ENCODE measurements at places on chromosomes 3 and 15.
A peak's percentile ranks its signal among the peaks of the same experiment; 100 is the strongest.

- DNase-seq: no peak
Measured at GRCh38 chr3:16412192-16412800, 101.2 kb downstream of the RFTN1 start.

DNA sequence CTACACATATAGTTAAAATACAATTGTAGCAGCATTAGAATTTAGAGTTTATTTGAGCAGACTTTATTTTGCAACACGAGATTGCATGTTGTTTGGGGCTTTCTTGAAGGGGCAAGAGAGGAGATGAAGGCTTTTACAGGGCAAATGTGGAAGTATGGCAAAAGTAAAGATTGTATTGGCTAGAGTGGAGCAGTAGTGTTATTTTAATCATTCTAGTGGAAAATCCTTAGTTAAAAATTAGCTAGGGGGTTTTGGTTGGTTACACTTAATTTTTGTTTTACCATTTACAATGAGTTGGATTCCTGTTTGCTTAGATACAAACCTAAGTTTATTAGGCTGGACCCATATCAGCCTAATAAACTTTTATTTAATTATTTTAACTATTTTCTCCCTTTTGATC, 4.6 kb downstream of the OR5H15 start:
- DNase-seq: no peak

DNA sequence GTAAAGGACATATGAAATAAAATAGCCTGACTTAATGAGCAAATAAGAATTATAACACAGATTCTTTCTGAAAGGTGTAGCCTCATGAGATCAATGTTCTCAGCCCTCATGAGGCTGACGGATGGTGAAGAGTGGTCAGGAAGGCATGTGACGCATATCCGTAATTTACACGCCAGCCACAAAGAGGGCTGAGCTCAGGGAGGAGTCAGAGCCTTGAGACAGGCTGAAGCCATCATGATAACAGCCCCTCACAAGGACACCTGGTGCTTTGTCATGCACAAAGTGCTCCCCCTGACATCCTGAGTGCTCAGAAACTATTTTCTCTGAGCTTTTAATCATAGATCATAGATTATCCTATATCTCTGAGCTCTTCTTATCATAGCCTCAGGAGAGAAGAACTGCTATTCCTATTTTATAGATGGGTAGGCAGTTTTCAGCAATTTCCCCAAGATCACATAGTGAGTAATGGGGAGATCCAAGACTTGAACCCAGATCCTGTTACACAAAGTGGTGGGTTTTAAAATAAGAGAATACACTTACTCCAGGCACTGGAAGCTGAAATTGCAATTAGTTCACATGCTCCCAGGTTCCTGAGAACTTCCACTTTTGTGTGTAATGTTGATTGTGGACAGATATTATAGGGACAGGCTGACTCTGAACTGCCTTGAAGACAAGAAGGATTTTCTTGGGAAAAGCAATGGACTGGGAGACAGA, 267.1 kb downstream of the RPLP1 start:
- no peak for DNase-seq

- no peak for DNase-seq
Measured at GRCh38 chr15:101359365-101359947, 64.4 kb upstream of the SNRPA1 start.

DNA sequence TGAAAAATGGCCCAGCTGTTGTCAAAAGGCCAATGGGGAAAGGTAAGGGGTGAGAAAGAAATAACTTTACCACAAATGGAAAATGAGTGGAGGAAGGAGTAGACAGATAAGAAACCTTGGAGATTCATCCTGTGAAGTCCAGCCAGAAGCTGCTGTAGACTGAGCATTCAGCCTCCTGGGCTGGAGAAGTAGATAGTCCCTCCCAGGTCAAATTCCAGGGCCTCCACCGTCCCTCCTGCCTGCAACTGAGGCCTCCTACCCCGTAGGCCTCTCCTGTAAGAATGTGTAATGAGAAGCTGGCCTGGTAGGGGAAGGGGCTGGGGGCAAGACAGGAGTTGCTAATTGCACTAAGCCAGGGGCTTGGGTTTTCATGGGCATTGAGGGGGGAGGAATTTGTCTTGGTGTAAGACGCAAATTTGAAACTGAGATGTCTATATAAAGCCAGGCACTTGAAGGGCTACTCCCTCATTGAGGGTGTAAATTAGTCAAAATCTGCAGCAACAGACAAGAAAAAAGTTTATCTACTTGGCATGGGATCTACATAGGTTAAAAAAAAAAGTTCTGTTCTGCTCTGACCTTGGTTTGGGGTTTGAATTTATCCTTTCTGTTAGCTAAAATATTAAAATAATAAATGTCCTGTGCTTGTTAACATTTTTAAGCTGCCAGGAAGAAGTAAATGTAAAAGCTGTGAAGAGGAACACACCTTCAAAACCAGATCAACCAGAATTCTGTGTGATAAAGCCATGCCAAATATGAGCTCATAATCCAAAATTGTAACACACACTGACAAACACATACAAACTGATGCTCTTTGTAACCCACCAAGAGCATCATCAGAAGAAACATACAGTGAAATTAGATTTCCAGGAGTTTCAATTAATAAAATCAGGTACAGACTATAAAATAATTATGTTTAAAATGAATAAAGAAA, 1.7 kb upstream of the RBP2 start:
- DNase-seq: peak; percentile 17

DNA sequence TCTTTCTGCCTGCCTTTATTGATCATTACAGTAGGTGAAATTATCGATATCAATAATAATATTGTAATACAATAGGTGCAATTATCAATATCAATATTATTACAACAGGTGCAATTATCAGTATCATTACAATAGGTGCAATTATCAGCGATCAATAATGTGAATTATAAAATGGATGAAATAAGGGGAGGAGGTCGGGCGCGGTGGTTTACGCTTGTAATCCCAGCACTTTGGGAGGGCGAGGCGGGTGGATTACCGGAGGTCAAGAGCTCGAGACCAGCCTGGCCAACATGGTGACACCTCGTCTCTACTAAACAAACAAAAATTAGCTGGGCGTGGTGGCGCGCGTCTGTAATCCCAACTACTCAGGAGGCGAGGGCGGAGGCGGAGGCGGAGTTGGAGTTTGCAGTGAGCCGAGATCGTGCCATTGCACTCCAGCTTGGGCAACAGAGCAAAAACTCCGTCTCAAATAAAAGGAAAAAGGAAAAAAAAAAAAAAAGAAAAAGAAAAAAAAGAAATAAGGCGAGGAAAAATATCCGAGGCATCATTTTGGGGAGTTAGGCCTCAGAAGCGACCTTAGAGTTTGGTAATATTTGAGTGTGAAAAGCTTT, 611 bp upstream of the BNIP2 start:
- peak; percentile 77 for DNase-seq

GRCh38 chr3:16337856-16338540, 73.0 kb downstream of the OXNAD1 start:
- DNase-seq: peak; percentile 30

GRCh38 chr3:127751782-127752181, 70.5 kb downstream of the MGLL start:
- no peak for DNase-seq

DNA sequence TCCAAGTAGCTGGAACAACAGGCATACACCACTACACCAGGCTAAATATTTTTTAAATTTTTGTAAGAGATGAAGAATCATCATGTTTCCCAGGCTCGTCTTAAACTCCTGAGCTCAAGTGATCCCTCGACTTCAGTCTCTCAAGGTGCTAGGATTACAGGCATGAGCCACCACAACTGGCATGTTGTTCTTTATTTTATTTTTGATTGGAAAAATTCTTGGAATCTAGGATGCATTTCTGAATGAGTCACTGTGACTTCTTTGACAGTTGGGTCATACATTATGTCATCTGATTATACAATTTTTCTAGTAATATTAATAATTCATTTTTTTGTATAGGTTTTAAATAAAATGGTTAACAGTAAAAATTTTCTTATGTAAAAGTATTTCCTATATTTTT, 870.2 kb downstream of the SI start:
- peak; percentile 2 for DNase-seq

GRCh38 chr15:48936666-48937065, 27.1 kb downstream of the SHC4 start:
- peak; percentile 86 for DNase-seq

- DNase-seq: peak; percentile 96
Measured at GRCh38 chr15:64443747-64444621, 16.4 kb upstream of the ZNF609 start.

DNA sequence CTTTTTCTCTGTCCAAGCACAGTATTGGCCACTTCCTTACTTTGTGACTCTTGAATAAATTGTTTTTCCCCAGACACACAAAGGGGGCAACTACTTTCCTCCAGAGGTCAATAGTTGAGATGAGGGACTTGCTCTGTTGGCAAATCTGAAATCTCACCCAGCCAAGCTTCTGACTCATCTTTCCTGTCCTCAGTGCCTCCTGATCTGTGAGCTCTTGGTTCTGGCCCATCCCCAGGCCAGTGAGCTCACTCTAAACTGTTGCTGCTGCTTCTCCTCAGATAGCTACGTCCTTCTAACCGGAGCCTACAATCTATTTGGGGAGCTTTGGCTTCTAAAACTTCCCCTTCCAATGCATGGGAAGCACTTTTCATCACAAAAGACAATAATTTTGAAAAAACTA, 50.0 kb upstream of the NMD3 start:
- peak; percentile 94 for DNase-seq

DNA sequence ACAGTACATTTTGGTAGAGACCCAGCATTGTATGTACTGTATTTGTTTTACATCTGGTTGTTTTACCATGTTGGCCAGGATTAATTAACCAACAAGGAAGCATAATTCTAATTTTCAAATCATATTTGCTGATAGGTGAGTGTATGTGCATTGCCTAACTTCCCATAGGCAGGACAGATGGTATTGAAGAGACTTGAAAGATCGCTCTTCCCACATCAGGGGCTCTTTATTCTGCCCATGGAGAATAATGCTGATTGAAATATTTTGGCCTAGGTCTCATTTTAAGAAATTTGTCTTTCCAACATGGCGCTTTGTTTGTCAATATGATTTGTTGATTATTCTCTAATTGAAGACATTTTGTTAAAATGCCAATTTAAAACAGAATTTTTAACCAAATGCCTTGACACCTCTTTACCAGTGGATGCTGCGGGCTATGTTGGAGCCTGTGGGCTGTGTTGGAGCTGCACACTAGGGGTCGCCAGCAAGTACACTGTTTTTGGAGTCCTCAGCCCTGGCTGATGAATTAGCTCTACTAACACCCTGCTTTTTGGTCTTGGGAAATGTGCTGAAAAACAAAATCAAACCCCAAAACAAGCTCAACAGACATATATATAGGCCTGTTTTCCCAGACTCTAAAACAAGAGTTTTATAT, 5.3 kb downstream of the P2RY12 start:
- peak; percentile 57 for DNase-seq

GRCh38 chr3:160434071-160434470, 15.5 kb downstream of the TRIM59 start:
- peak; percentile 53 for DNase-seq

GRCh38 chr3:133419151-133419909, 19.5 kb downstream of the BFSP2 start:
- peak; percentile 5 for DNase-seq

DNA sequence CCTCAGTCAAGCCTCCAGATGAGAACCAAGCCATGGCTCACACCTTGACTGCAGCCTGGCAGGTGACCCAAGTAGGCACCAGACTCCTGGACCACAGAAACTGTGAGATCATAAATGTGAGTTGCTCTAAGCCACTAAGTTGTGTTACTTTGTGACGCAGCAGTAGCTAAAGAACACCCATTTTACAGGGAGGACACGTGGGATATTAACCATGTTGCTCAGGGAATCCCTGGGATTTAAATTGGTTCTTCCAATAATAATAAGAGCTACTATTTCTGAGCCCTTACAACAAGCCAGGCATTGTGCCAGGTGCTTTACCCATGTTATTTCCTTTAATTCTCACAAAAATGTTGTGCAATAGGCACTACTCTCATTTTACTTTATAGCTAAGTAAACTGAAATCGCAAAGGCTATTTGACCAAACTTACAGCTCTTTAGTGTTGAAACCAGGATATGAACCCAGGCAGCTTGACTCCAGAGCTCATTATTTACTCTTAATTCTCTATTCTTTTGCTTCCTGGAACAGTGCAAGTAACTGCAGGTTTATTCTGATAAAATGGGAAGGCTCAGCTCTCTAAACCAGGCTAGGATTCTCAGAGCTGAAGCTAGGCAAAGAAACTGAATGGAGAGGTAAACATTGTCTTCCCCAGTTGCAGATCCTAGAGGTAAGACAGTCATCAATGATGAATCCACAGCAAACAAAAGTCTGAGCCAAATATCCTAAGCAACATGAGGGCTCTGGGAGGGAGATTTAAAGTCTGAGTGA, 294.4 kb downstream of the KBTBD8 start:
- peak; percentile 3 for DNase-seq

All from choroid plexus epithelial cell (primary cell).